ENCODE measurements at places on chromosomes 2 and 18.

DNA sequence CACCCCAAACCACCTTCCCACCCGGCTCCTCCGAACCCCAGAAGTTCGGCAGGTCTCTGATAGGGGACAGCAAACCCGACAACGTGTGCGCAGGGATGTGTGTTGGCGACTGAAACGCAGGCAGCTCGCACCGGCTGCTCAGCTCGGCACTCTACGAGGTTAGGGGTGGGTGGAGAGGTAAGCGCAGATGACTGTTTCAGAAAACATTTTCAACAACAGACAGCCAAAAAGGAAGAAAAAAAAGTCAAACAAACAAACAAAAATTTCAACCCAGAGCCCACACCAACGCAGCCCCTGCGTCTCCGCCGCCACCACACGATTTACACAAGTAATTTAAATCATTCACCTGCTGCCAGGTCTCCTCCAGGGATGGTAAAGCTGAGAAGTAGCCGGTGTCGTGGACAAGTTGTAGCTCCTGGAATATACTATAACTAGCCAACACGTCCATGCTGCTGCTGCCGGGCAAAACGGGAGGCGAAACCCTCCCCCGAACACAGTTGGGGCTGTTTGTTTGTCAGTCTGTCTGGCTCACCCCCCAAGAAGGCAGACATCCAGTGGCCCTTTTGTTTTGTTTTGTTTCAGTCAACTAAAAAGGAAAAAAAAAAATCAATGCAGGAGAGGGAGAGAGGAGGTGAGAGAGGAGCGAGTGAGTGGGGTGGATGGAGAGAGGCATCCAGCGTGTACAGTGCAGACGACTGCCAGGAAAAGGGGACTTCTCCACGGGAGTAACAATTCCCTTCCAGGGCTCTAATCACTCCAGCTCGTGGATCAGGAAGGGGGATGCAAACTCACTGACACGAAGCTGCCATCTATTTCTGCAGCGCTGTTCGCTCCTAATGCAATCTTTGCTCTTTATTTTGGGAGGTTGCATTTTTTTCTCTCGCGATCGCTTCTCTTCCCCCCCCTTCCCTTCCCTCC lies at the start of gene KLF7:
Gene KLF7, minus strand, starts transcription at position 828 of the 918 bp plus-strand sequence. Its CDS starts 380 bp downstream, at position 448.
- DNase-seq, result peak; percentile 42

DNA sequence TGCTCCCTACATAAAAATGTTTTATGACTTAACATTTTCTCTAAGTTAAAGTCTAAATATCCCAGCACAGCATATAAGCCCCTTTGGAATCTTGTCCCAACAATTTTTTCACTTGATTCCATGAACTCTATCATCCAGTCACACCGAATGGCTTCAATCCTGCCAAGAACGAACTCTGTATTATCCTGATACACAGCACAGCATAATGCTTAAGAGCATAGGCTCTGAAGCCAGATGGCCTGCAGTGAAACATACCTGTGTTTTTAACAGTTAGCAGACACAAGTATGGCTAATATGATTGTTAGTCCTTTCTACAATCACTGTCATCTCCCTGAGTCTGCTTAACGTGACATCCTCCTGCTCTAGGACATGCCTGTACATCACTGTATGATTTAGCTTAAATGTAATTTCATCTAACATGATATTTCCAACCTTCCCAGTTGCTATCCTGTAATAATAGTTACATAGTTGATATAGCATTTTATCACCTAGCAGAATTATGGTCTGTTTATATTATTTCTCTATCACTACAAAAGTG lies 669.5 kb downstream of the ERBB4 start:
- DNase-seq, result no peak

- no peak for DNase-seq
Measured at GRCh38 chr2:207363761-207364290, 165.9 kb upstream of the CREB1 start.

GRCh38 chr2:240962300-240963064 lies 35.9 kb upstream of the SNED1 start:
- DNase-seq, result no peak

DNA sequence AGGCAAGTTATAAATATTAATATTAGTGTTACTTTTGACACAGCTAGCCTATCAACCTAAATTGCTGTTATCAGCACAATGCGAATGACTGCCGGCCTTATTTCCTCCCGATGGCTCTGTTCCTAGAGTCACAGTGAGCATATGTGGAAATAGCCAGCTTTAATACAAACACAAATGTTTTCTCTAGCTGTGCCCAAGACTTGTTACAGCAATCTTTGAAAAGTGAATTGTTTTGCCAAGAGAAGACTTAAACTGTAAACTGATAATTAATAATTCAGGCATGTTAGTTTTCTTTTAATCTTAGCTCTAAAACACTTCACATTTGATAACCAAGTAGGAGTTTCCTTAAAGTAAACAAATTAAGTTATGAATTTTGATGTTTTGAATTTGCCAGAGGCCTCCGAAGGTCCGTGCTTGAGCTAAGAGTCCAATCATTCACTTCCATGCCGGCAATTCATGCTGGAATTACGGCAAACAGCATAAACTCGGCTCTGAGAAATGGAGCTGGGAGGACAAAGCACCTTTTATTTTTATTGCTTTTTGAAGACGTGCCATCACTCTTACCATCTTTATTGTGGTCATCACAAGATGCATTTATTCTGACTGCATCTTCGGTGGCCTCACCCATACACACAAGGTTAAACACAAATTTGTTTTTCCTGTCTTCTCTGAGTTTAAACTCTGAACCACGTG lies 184.5 kb upstream of the CWC22 start:
- no peak for DNase-seq

- no peak for DNase-seq
Measured at GRCh38 chr2:75157435-75157834, 41.9 kb downstream of the TACR1 start.

DNA sequence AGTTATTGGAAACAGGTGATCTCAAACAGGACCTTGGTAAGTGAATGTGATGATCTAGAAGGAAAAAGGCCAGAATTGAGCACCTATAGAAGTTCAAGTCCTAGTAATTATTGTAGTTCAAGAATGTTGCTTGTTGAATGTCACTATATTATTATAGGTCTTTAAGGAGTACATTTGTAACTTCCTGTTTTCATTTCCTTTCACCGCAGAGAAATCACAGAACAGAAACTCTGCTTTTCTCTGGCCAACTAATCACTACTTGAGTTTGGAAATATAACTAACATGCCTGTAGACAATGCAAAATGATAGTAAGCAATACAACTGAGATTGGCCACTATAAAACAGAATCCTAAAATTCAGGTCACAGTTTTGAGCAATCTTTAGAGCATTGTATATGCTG lies 61.8 kb upstream of the EFEMP1 start:
- no peak for DNase-seq

DNA sequence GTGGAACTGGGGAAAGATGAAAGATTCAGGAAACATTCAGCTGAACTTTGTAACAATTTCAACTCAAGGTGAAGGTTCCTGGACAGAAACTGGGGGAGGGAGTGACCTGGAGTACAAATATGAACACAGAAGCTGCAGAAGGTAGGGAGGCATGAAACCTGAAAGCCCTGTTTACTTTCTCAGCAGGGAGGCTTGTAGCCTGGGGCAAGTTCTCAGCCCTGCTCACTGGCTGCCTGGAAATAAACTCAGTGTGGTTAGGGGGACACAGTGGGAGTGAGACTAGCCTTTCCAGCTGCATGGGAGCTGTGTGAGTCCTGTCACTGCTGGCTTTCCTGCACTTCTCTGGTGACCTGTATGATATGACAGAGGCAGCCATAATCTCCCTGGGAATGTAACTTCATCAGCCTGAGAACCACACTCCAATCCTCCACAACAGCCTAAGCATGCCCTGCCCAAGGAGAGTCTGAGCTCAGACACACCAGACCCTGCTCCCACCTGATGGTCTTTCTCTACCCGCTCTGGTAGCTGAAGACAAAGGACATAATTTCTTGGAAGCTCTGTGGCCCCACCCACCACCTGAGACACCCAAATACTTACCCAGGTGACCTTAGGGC lies 77.0 kb downstream of the ZSWIM2 start:
- DNase-seq, result no peak

- DNase-seq, result no peak
Measured at GRCh38 chr2:102155703-102156515, 13.4 kb downstream of the IL1R1 start.

- DNase-seq, result no peak
Measured at GRCh38 chr2:214934006-214934405, 124.5 kb upstream of the BARD1 start.

- no peak for DNase-seq
Measured at GRCh38 chr2:48176876-48177275, 270.6 kb upstream of the FBXO11 start.

DNA sequence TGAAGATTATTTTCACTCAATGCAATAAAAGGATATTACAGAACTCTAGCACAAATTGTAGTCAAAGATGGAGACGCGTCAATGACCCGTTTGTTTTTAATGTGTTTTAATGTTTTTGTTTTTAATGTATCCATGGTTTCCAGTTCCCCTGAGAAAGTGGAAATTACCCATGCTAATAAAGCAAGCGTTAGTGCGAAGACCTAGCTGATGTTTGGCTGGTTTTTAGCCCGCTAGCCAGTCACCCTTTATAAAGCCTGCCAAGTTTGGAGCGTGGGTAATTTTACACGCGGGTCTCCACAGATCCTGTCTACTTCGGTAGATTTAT lies 430 bp upstream of the CHMP1B start:
- no peak for DNase-seq

GRCh38 chr2:224429441-224429810 lies 27.5 kb upstream of the FAM124B start:
- DNase-seq, result no peak

DNA sequence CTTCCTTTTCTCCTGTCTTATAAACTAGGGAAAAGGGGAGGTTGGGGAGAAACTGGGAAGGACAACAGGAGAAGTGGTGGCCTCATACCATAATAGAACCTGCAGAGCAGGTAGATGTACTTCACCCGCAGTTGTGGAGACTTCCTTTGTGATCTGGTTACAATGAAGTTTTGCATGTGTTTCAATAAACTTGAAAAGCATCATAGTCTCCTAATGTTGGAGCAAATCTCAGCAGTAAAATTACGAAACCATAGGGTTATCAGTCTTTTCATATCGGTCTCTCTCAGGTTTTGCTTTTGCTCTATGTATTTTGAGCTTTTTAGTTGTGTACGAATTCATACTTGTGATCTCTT lies 30.5 kb downstream of the ANO7 start:
- no peak for DNase-seq

DNA sequence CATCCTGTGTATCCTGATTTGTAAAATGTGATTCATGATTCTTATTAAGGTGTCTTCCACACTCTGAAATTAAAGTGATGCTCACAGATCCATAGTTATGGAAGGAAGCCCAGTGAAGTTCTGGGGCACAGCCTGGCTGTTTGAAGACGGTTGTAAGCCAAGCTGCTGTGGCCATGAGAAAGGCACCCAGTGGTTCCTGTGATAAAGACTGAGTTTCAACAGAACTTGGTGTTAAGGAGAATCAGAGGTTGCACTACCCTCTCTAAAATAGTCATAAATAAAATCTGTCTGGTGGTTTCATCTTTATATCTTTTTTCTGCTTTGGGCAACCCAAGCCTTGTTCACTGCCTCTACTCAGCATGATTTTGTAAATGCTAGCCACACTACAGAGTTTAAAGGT lies 32.2 kb upstream of the SPOPL start:
- no peak for DNase-seq

DNA sequence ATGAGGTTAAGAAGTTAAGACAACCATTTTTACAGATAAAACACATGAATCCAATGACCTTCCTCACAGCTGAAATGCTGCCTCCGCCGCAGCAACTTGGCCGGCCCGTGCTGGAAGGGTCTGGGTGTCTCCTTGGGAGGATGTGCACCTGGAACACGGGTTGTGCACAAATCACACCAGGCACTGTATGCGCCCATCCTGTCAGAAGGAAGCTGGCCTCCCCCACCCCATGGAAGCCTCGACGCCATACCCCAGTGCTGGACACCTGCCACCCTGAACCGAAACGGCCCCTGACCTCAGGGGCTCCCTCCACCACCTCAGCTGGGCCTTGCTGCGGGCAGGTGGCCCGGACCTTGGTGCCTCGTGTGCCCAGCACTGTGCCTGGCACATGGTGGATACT lies 111.8 kb downstream of the PXDN start:
- no peak for DNase-seq

- DNase-seq, result no peak
Measured at GRCh38 chr2:107721178-107721577, 105.5 kb upstream of the RGPD4 start.

DNA sequence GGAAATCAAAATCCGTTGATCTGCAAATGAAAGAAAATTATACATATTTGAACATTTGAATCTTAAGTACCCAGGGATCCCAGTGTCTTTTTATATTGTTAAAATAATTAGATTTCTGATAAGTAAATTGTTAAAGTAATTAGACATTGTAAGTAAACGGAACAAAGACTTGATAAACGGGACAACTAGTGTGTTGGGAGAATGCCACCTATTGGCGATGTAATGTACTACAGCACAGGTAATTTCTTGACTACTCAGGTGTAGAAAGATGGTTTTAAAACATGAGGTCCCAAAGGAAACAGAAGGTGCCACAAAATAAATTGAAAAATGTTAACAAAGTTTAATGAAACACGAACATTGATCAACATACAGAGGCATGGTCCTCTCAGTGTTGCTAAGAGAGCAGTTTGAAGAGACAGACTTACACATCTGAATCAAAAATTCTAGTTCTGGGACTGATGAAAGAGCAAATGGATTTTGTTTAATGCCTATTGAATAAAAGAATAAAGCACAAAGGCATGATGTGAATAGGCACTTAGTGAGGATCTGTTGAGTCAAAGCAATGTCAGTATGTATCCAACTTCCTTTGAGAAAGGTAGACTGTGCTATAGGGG lies 103.4 kb upstream of the RASGRP3 start:
- no peak for DNase-seq

- DNase-seq, result no peak
Measured at GRCh38 chr2:137942037-137942832, 22.0 kb upstream of the HNMT start.

GRCh38 chr2:42906557-42907411 lies 114.4 kb upstream of the HAAO start:
- DNase-seq, result no peak

GRCh38 chr2:28842042-28842441 lies 28.1 kb downstream of the TRMT61B start:
- DNase-seq, result no peak

DNA sequence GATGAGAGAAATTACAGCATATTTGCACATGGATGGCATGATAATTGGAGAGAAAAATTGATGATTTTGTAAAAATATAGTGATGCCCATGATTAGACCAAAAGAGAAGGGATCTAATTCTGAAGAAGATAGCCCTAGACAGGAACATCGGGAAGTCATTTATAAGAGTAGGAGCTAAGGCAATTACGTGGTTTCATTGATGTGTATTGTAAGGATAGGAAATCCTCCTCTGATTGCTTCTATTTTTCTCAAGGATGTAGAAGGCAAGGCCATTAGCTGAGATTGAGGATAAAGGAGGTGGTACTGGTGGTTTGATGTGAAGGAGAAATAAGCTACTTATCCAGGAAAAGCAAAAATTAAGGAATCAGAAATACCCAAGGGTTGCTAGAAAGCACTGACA lies 176.5 kb upstream of the SOX11 start:
- no peak for DNase-seq

Measured in activated CD4-positive, alpha-beta T cell treated with anti-CD3 and anti-CD28 coated beads, Interleukin-2, amount 50 U/mL, for 24 hours (primary cell).